Fibroblast of skin of right quadriceps (primary cell): ENCODE measurements at places on chromosomes 4 and X.

DNA sequence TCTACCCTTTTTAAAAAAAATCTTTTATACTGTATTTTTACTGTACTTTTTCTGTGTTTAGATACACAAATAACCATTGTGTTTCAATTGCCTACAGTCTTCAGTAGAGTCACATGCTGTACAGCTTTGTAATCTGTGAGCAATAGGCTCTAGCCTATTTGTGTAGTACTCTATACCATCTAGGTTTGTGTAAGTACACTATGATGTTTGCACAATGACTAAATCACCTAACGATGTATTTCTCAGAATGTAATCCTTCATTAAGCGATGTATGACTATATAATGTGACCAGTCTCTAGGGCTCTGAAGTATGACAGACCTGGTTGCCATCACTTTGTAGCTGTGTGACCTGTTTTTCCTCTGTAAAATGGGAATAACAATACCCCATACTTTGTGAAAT is 14.2 kb upstream of the DCAF4L1 start:
- DNase-seq = no peak

DNA sequence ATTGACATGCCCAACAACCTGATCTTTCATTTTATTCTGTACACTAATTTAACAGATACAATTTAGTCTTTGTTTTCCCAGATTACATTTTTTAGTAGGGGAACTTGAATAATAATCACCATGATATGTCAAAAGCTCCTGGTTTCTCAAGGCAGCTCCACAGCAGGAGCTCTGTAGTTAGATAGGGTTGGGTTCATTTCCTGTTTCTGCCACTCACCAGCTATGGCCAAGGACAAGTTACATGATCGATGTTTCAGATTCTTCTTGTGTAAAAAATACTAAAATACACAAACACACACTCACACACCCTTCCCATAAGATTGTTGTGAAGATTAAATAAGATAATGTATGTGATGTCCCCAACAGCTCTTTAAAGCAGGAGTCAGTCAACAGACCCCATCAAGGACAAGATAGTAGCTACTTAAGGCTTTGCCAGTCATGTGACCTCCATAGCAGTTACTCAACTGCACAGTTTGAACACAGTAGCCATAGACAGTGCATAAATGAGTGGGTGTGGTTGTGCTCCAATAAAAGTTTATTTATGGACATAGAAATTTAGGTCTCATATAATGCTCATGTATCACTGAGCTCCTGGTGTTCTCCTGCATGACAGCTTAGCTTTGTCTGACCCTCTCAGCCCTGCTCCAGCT is 18.4 kb downstream of the GUCY1A1 start:
- DNase-seq = no peak

DNA sequence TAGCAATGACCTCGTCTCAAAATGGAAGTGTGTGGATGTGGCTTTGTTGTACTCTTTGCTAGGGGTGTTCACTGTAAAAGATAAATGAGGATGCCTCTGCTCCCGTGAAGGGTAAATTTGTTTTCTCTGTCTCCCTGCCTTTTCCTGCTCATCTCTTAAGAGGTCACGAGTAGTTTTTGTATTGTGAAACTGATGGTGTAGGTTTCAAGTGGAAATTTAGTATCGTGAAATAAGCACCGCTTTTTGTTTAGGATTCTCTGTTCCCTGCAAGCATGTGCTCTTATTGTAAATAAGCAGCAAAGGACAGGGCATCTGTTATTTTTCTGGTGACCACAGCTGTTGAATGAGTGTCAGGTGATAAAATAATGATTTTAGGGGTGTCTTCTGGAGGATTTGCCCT is 104.6 kb downstream of the PHEX start:
- DNase-seq = no peak

GRCh38 chr4:145186729-145187128 is 6.3 kb upstream of the OTUD4 start:
- DNase-seq = no peak

GRCh38 chrX:149487292-149487691 is 17.8 kb downstream of the IDS start:
- no peak for DNase-seq

- DNase-seq = peak; percentile 6
These were observed 708.8 kb upstream of the GRIA3 start for GRCh38 chrX:122475306-122475705.

DNA sequence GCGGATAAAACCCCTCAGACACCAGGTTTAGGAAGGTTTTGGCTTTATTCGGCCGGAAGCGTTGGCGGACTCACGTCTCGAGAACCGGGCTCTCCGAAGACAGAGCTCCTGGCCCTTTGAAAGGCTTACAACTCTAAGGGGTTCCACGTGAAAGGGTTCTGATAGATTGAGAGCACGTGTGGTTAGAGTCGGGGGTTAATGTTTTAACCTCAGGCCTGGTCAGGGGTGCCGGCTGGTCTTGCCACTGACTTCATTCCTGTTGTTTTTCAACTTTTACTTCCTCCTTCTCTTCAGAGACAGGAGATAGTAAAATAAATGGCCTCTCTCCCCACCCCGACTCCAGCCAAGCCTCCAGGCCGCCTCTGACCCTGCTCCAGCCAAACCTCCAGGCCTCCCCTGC is 4.7 kb upstream of the ASMT start:
- DNase-seq = no peak

- DNase-seq = no peak
These were observed 665 bp downstream of the TRPC5OS start for GRCh38 chrX:111876646-111877045.

GRCh38 chr4:71487344-71487920 is 148.6 kb downstream of the SLC4A4 start:
- no peak for DNase-seq

DNA sequence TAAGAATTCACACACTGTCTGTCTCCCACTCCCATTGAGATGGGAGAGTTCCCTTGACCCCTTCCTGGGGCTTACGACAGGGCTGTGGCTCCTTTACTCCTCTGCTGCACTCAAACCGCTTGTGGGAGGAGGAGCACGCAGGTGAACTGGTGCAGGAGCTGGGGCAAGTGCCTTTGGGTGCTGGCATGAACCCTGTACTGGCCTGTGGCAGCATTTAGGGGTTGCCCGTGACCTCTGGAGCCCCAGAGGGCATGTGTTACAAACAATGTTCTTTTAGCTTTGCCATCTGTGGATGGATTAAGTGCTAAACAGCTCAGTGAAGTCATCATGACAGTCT is 21.8 kb upstream of the FTHL17 start:
- no peak for DNase-seq

- no peak for DNase-seq
These were observed 159.7 kb upstream of the ATP6AP2 start for GRCh38 chrX:40420899-40421729.

DNA sequence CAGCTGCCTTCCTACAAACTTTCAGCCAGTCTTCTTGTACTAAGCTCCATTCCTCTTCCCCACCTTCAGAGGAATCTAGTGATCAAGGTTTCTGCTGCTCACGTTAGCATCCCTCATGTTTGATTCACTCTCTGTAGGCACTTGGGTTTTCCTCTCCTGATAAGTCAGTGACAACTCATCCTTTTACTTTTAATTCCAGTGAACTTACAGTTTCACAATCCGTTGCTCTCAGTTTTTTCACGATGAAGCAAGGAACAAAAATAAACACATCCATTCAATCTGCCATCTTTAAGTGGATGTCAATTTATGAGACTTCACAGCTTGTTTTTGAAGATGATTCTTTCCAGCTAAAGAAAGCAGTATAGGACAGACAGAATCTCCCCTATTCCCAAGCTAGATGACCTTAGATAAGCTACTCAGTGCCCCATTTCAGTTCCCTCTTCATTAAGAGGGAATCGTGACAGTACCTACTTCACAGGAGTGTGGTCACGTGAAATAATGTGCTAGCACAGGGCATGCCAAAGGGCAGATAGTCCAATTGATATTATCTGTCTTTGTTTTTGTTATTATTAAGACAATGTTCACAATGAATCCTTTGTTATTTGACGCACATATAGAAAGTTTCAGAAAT is 234.3 kb downstream of the PALLD start:
- peak; percentile 45 for DNase-seq

DNA sequence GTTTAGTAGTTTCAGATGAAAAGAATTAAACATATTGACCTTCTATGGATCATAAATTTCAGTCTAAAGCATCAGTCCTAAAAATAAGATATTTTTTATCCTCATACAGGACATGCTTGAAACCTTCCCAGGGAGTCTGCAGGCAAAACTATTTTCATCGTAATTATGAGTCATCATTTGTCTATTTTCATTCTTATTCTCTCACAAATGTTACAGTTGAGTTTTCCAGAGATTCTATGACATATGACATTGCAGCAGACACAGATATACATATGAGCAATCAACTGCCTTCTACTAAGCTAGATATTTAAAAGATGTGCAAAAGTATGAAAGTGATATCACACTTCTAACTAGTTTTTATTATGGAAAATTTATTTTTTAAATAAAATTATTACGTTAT is 398.0 kb downstream of the MAGEB5 start:
- DNase-seq = peak; percentile 15

DNA sequence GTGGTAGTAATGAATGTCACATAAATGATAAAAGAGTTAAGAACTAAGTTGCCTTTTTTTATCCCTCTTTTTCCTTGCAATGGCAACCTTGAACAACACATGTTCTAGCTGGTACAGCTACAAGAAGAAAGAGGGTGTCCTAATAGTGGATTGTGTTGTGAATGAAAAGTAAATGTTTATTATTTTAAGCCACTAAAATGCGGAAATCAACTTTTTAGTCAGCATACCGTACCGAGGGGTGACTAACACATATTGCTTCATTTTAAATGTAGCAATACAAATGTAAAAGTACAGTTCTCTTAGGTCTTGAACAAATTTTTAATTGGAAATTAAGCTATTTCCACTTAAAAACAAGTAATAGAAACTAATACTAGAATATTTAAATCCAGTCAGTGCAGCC is 17.7 kb upstream of the AP1AR start:
- DNase-seq = peak; percentile 25

- no peak for DNase-seq
These were observed 34.5 kb upstream of the UCP1 start for GRCh38 chr4:140603286-140603685.

DNA sequence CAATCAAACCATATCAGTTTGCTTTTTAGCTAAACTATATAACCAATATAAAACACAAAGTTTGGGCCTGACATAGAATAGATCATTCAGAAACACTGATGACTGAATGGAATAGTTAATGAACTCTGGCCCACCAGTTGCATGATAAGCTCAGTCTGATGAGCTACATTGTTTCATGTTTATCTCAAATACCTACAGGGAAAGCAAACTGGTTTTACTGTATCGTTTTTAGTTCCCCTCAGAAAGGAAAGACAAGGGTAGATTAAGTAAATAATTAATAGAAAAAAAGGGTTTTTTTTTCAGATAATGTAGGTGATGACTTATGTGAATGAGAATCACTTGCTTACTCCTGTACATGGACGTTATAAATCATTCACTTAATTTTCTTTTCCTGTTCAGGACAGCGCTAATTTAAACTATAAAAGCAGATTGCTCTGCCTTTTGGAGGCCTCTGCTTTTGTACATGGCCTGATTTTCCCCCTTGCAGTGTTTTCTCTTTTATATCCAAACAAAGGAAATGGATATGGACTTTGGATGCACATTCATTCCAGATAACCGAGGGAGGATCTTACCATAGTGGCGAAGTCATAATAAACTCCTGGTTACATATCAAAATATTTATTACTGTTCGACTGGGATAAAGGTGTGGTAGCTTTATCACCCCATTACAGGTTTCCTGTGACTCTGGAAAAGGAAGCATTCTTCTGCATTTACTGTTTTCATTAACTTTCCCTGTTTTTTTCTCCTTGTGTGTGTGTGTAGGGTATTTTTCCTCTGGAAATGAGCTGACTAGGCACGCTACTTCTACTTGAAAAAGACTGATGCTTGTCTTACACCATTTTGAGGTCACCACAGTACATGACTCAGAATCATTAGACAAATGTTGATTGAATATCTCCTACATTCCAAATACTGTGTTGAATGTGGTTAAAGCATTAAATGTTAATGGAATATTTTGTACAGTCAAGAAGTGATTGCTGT is 373.1 kb upstream of the HS3ST1 start:
- DNase-seq = no peak

DNA sequence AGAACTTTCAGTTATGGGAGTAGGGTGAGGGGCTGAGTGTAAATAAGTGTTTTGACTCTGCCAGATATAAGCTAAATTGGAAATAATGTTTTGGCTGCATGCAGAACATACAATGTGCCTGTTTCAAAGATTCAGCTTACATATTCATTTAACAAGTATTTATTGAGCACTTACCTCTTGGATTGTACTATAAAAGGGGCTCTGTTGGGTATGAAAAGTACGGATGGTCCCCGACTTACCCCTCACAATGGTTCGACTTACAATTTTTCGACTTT is 799 bp upstream of the AIFM1 start:
- DNase-seq = no peak

DNA sequence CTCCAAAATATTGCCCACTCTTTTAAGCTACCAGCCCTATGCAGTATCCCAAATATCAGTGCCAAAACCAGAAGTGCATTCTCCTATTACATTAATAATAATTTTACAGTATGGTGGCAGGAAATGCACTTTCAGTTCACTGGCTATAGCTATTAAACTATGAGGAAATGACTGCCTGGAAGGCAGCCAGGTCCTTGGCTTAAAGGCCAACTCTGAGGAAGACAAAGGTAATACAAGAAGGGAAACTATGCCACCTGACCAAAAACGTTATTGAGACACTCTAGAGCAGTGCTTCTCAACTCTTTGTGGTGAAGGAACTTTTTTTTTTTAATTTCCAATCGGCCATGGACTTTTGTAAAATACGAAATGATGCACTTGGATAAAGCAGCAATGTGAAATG is 133.6 kb upstream of the VAMP7 start:
- DNase-seq = no peak

DNA sequence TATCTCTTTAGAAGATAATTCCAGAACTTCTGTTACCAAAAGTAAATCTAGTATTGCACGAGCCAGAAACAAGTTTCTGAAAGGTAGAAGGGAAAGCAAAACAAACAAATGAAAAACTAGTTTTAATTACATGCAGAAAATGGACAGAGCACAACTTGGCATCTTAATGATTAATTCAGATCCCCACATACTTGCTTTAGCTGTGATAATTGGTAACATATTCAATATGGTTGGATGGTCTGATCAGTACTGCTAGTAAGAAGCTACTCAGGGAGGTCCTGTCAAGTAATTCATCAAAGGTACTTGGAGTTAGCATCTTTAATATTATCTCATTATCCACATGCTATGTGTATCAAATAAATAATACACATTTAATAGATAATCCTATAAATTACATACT is 204.3 kb downstream of the TRAM1L1 start:
- DNase-seq = no peak
